ENCODE measurements at places on chromosomes 4 and X.

GRCh38 chr4:163367651-163368050 is 24.0 kb downstream of the NPY5R start:
- no peak for DNase-seq

DNA sequence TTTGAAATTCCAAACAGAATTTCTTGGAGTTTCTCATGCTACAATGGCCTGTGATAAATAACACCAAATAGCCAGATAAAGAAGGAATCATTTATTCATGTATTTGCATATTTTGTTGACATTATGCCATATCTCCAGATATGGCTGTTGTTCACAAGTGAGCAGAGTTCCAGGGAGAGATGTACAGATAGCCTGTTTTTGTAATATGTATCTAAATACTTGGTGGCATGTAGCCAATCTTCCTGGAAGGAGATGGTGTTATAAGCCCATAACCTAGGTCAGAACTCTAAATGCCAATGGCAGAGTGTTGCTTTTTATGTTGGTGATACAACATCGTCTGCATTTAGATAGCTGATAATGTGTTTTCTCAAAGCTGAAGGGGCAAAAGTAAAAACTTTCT is 292.2 kb downstream of the FBXO8 start:
- no peak for DNase-seq

- no peak for DNase-seq
Measured at GRCh38 chr4:184529283-184529682, 54.9 kb upstream of the IRF2 start.

- DNase-seq = no peak
Measured at GRCh38 chrX:68343551-68343950, 89.7 kb downstream of the OPHN1 start.

- DNase-seq = no peak
Measured at GRCh38 chrX:42837101-42837726, 59.3 kb upstream of the PPP1R2C start.

- DNase-seq = no peak
Measured at GRCh38 chrX:46236411-46236810, 308.8 kb downstream of the ZNF674 start.

DNA sequence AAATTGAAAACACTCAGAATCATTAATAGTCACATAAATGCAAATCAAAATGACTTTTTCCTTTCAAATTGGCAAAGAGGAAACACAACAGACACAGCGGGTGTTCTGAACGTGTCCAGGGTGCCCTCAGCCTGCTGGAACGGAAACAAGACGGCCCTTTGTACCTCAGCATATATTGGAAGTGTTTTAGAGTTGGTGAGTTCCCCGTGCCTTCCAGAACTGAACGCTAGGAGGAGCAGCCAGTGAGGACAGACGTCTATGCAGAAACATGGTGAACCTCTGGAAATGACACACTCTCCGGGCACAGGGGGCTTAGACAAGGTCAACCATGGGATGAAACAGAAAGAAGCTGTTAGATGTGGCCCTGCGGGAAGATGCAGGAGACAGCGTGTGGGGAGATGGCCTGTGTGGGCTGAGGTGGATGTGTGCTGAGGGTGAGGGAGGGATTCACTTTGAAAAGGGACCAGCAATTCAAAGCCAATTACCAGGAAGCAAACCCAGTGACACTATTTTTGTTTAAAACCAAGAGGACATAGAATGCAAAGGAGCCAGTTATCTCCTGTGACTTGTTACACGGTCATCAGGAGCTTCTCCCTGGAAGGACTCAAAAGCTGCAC is 40.4 kb downstream of the RNF212 start:
- peak; percentile 71 for DNase-seq

GRCh38 chr4:177235026-177235425 is 74.6 kb upstream of the NEIL3 start:
- no peak for DNase-seq

- DNase-seq = no peak
Measured at GRCh38 chrX:38149016-38149415, 71.7 kb downstream of the SRPX start.

DNA sequence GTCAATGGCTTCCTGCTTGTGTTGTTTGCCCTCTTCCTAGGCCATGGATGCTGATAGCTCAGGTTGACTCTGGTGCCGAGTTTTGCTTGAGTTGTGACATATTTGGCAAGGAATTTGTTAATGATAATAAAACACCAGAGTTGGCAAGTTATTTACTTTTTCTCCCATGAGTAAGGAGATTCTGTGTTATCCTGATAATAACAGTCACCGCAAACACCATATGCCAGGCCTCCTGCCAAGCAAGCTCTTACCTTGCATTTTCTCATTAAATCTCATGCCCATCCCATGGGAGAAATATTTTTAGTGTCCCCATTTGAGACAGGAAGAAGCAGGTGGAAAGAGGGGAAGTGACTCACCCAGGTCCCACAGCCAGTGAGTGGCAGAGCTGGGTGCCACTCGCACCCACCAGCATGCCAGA is 67.4 kb upstream of the CLCN4 start:
- DNase-seq = no peak

- no peak for DNase-seq
Measured at GRCh38 chrX:152989292-152989658, 4.6 kb downstream of the PNMA5 start.

DNA sequence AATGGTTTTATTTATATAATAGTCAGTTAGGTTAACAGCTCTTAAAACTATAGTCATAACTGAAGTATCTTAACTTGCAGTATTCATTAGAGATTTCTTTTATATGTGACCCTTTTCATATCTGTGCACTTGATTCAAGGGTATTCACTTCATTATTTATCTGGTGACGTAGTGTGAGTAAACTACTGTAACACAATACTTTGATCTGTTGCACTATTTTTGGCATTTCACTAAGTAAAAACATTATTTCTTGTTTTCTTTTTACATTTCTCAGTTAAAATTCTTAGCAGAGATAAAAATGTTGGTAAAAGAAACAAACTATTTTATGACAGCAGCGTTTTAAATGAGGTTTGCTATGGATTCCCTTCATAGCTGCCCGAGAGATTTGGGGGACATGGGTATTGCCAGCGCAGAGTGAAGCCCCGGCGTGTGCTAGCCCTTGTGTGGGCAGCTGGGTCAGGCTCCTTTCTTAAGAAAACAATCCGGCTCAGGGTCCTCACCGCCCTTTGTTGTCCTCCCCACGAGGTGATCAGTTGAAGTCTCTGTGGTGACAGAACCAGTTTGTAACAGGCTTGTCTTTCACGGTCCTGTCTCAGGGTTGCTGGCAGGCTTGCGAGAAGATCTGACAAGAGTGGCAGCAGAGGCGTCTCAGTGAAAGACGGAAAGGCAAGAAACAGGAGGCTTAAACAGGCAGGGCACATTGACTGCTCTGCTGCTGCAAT is 293.4 kb downstream of the BMPR1B start:
- DNase-seq = no peak

DNA sequence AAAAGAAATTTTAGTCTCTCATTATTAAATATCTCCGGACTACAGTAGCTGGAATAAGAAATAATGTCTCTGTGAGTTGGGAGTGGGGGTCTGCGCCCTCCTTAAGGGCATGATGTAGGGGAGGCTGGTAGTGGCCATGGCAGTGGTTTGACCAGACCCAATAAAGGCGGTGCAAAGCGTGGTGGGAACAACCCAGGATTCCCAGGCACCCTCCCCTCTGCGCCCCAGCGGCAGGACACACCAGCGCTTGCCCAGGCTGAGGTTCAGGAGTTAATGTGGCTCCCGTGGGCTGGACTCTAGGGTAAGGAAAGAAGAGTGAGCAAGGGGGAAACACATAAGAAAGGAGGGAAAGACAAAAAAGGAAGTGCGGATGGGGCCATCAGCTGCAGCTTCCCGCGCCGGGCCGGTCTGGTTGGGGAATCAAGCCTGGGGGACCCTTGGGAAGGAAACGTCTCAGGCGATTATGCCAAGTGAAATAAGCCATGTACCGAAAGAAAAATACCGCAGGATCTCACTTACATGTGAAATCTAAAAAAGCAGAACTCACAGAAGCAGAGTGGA is 157.5 kb upstream of the SMIM31 start:
- DNase-seq = no peak

GRCh38 chrX:97597954-97598353 is 714.2 kb downstream of the RPA4 start:
- DNase-seq = peak; percentile 35

- no peak for DNase-seq
Measured at GRCh38 chr4:164924670-164925238, 47.8 kb downstream of the APELA start.

GRCh38 chrX:151974336-151975227 is at the start of gene GABRE:
TSS of gene GABRE (minus strand) at chrX:151974676. CDS start at chrX:151974625, 51 bp downstream.
- peak; percentile 20 for DNase-seq

- DNase-seq = no peak
Measured at GRCh38 chrX:33840176-33840575, 291.9 kb downstream of the FAM47A start.

GRCh38 chrX:44384688-44385338 is 41.3 kb upstream of the EFHC2 start:
- DNase-seq = no peak

DNA sequence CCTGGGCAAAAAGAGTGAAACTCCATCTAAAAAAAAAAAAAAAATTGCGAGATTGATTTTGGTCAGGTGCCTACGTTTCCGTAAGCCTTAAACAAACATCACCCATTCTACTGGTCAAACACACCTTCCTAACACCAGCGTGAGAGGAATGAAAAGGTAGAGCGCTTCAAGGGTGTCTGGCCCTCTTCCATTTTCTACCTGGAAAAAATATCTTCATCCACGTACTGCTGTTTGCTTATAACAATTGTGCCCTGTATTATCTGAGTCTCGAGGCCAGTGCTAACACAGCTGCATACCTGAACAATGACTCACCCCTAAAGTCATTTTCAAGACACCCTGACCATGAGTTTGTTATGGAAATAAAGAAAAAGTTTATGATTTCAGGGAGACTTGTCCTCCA is 13.9 kb downstream of the TMSB4X start:
- no peak for DNase-seq

DNA sequence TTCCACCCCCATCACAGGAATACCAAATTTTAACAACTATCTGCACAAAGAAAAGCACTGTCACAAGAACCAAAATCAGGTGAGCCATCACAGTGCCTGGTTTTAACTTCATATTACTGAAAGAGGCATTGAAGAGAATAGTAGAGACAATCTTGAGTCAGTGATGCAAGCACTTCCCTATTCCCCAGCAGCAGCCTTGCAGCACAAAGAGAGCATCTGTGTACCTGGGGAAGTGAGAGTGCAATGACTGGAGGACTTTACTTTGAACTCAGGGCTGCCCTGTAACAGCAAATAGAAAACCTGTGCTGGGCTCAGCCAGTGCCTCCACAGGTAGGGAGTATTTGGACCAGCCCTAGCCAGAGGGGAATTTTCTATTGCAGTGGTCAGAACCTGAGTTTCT is 361.8 kb downstream of the TEX13C start:
- DNase-seq = no peak

- no peak for DNase-seq
Measured at GRCh38 chr4:31125496-31125895, 405.3 kb downstream of the PCDH7 start.

DNA sequence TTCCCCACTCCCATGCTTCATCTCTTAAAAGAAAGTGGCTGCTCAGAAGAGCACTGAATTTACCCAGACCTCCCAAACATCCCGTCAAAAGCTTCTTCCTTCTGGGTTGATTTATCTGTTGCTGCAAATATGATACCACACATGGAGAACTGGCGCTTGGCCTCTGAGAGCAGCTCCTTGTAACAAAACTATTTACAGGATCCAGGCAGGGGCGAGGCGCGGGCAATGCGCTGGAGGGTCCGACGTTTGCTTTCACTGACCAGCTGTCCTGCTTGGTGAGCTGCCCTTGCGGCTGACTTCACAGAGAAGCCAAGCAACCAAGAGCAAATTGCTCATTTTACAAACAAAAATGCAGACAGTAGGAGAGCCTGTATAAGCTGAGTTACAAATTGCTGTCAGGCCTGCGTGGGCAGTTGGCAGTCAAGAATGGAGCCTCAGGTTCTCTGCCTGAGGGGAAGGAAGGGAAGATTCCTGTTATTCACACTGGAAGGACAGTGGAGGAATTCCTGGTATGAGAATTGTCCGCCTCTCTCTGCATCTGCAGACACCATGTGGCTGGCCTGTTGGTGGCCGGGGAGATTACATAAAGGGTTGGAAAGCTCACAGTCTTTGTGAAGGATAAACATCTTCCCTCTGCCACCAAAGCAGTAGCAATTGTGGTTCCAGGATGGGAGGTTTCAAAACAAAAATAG is 192.2 kb upstream of the LEF1 start:
- no peak for DNase-seq

DNA sequence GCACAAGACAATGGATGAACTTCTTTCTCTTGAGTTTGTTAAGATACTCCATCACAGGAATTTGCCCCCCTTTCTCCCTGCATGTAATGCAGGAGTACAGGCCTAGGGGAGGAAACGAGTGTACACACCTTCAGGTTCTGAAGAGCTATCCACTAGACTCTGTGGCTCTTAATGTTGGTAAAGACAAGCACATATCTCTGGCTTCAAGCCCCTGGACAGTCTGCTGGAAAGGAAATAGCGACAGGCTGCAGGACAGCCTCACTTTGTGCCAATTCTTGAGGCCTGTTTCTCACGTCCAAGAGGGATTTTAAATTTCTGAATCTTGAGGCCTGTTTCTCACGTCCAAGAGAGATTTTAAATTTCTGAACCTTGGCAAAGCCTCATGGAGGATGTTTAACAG is 87.1 kb downstream of the RLIM start:
- no peak for DNase-seq

DNA sequence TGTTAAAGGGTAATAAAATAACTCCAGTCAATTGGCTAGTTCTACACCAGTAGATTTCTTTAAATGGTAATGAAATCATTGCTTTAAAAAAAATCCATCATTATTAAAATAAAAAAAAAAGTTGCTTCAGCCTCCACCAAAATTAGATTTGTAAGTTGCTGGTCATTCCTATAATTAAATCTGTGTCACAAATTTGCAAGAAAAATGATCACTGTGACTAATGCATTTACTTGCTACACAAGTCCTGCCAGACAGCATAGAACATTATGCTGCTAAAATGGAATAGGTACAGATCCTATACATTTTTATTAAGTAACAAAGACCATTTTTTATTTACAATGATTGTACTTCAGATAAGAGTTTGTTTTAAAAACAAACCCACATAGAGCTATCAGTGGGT is 85.8 kb downstream of the SLC10A7 start:
- no peak for DNase-seq

GRCh38 chrX:65516756-65517155 is 17.8 kb downstream of the LAS1L start:
- DNase-seq = no peak

DNA sequence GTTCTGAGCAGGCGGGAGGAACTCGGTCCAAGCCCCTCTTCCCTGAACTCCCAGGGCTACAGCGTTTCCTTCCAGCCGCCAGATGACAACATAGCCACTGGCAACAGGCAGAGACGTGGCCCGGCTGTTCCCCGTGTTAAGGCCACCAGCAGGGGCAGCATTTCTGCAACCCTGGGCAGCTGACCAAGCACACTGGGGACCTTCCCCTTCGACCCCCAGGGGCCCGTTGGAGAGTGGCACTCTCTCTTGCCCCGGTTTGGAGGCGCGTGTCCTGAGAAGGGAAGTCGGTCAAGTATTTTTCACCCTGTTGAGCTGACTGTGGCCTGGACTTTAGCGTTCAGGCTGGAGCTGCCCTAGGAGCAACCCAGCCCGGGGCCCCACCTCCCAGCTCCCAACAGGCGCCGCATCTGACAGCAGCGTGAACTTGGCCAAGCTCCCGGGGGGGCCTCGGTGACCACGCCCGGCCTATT is 37.6 kb downstream of the ZBTB49 start:
- DNase-seq = peak; percentile 25
